ENCODE measurements at places on chromosomes 1 and 21.

GRCh38 chr1:43587594-43587993 is 56.9 kb downstream of the PTPRF start:
- DNase-seq, result peak; percentile 89

- DNase-seq, result peak; percentile 42
These were observed 359.0 kb downstream of the RGS7 start for GRCh38 chr1:240998024-240998423.

DNA sequence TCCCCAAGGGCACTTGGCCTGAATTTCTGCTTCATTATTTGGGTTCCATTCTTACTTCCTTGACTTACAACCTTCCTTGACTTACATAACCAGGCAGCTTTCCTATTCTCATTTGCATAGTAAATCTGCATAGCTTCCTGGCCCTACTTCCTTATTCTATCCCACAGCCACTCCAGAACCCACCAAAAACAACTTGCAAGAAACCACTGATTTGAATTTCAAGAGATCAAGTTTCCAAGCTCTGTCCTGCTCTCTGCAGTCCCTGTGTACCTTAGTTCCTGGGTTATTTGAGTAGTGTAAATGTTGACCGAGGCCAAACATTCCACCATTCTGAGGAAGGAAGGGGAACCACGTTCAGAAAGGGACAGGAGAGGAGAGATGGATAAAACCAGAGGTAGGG is 603.3 kb downstream of the PTPRC start:
- DNase-seq, result no peak

DNA sequence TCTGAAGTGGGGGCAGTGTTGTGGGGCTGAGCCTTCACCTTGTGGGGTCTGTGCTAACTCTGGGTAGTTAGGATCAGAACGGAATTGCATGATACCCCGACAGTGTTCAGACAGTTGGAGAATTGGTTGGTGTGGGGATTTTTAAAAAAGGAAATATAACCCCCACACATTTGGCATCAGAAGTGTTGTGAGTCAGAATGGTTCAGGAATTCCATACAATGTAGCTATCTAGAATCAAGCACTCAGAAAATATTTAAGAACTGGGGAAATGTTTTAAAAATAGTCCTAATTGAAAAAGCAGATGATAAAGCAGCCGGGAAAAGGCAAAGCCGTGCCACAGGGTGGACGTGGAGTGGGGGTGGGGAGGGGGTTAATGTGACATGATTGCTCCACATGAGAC is 6.5 kb upstream of the S100A7 start:
- peak; percentile 45 for DNase-seq
